Epithelial cell of proximal tubule (primary cell): ENCODE measurements at places on chromosomes 11 and 22. TPM values are rescaled to one million over a fixed set of nuclear protein-coding genes. Genes with fewer than 3 reads are reported as not detected.

GRCh38 chr11:94058630-94059029 is 37.5 kb downstream of the HEPHL1 start:
- no peak for DNase-seq

Gene TSPAN32
- total RNA-seq: not detected in 2 replicates

Gene ARHGEF17
- 18.3 and 26.4 TPM in 2 replicates for total RNA-seq

Gene LMO1
- not detected in 2 replicates for total RNA-seq

Gene MS4A14
- not detected in 2 replicates for total RNA-seq
